ENCODE measurements at places on chromosomes 16 and 17.

DNA sequence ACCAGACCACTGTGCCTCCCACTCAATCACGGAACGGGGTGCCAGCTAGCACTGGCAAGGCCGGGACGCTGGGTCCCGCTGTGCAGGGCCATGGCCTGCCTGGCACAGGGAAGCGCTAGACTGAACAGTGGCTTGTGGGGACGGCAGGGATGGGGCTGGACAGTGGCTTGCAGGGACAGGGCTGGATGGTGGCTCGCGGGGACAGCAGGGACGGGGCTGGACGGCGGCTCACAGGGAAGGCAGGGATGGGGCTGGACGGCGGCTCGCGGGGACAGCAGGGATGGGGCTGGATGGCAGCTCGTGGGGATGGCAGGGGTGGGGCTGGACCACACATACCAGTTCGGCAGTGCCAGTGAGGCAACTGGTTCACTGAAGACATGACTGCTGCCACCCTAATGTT, 32.6 kb downstream of the LMF1 start:
- no peak for DNase-seq

DNA sequence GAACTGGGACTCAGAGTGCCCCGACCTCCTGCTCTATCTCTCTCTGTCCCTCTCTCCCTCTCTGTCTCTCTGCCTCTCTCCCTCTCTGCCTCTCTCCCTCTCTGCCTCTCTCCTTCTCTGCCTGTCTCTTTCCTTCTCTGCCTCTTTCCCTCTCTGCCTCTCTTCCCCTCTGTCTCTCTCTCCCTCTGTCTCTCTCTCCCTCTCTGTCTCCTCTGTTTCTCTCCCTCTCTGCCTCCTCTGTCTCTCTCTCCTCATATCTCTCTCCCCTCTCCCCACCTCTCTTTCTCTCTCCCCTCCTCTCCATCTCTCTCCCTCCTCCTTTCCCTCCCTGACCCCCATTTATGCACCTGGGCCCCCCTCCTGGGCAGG, 32.7 kb downstream of the TNFRSF13B start:
- no peak for DNase-seq

- DNase-seq = no peak
Measured at GRCh38 chr17:49823614-49824013, 24.3 kb downstream of the TAC4 start.

GRCh38 chr17:79866791-79867518, 27.7 kb upstream of the CBX4 start:
- no peak for DNase-seq

DNA sequence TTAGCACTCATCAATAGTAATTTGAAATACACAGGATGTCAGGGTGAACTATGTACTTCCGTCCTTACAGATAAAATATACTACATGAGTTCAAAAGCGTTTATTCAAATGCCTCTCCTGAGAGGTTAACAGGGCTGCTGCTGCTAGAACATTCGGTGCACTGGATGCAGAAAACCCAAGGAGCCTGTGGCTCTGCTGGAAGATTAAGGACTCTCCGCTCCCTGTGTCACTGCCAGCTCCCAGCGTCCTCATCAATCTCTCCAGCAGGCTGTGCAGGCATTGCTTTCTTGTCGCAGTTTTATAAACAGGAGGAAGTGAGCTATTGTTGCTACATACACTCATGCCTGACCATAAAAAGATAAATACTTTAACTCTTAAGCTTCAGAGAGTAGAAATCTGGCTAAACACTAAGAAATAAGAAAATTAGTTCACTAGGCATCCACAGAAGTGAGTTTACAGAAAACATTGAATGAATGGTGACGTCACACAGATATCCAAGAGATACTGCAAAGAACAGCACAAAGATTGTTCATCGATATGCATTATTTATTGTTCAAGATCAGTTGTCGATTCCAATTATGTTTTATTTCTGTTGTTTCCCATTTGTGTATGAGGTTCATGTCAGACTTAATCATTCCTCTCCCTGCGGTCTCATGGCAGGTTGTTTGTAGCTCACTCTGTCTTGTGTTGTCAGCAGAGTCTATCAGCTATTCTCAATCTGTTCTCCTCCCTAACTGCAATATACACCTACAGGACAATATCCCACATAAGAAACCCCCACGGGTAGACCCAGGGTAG, 127.9 kb upstream of the MON1B start:
- DNase-seq = no peak

DNA sequence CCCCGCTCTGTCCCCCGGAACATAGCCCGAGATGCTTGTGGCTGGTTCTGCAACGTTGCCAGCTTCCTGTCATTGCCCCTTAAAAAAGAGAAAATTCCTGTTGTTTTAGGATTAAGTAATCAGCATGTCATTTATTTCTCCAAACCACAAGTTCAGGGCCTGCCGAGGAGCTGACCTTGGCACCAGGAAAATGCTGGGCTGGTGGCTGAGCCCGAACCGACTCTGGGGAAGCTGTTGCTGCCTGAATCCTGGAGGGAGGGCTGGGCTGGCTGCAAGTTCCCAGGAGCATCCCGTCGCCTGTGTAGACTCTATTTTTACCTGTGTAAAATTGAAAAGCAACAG, 130.9 kb upstream of the FOXF1 start:
- no peak for DNase-seq

DNA sequence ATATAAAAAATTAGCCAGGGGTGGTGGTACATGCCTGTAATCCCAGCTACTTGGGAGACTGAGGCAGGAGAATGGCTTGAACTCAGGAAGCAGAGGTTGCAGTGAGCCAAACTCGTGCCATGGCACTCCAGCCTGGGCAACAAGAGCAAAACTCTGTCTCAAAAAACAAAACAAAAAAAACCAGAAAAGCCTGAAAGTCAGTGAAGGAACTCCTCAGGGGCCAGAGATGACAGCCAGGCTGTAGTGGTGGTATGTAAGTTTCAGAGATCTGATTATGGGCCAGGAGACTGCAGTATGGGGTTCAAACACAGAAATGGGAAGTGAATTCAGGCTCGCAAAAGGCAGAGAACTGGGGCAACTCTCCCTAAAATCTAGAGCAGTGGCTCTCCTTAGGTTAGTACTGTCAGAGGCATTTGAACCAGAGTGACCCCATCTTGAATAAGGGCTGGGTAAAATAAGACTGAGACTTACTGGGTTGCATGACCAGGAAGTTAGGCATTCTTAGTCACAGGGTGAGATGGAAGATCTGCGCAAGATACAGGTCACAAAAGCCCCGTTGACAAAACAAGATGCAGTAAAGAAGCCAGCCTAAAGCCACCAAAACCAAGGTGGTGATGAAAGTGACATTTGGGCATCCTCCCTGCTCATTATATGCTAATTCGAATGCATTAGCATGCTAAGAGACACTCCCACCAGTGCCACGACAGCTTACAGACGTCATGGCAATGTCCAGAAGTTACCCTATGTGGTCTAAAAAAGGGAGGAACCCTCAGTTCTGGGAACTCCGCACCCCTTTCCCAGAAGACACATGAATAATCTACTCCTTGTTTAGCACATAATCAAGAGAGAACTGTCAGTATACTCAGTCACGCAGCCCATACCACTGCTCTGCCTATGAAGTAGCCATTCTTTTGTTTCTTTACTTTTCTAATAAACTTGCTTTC, 120.2 kb upstream of the XYLT1 start:
- DNase-seq = no peak

DNA sequence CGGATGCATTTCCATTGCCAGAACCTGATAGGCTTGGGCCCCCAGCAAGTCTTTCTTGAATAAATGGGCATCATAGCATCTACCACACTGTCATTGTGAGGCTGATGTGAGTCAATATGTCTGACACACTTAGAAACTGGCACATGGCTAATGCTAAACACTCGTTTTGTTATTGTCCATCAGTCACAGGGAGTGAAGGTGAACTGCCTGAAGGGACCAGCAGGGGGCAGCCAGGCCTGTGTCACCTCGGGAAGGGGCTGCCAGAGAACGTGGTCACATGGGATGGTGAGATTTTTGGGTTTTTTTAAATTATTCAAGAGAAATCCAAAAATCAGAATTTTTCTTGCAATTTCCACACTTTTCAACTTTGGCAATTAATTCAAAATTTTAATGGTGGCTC, 831 bp upstream of the RCVRN start:
- no peak for DNase-seq

DNA sequence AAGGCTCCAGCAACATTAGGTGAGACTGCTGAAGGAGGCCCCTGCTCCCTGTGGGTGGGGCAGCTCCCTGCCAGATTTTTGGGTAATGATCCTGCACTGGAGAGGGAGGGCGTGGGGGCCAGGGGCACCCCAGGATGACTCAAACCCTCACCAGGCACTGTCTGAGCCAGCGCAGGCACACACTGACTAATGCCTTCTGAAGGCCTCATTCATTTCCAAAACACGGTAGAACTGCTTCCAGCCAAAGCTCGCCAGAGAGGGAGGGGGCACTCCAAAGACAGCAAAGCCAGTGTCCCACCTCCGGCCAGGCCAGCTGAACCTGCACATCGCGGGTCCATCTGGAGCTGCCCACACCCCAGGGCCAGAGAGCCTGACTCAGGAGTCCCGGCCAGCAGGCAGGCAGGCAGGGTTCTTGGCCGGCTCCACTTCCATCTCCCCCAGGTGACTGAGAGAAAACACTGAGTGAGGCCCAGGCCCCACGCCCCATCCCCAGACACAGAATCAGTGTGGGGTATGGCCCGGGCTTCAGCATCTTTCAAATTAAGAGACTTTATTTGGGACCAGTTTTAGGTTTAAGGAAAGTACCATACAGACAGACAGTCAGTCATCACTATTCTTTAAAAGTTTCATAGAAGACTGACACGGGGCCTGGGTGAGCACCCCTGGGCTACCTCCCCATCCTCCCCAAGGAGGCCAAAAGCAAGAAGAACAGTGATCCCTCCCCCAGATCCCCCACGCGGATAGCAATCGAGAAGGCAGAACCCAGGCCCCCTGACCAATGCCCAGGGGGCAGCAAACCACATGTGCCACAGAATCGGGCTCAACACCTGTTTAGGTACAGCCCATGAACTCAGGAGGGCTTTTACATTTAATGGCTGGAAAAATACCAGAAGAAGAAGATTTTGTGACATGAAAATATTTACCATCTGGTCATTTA, 2.3 kb downstream of the PIEZO1 start:
- DNase-seq = no peak

DNA sequence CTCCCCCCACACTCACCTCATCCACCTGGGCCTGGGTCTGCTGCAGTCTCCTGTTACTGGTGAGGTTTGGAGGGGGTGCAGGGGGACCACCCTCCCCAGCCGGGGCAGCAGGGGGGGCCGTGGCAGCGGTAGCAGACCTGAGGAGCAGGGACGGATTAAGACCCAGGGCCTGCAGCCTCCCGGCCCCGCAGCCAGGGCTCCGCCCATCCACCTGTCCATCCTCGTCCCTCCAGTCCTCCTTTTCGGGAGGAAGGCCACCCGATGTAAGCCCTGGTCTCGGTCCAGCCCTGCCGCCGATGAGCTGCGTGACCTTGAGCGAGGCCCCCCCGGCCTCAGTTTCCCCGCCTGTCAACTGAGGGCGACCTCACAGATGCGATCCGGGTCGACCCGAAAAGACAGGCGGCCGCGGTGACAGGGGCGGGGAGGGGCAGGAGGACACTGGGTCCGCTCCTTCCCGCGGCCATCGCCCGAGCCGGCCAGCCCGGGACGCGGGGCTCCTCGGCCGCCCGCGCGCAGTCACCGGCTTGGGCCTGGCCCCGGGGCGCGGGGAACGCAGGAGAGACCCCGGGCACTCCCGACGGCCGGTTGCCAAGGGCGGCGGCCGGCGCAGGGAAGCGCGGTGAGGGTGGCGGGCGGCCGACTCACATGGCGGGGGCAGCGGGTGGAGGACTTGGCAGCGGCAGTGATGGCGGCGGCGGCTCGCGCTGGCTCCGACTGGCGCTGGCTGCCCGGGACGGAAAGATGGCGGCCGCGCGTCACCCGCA, at the start of gene VAMP2:
Gene VAMP2, minus strand, starts transcription at position 716 of the 764 bp plus-strand sequence. Its CDS starts 69 bp downstream, at position 647.
- no peak for DNase-seq

- no peak for DNase-seq
Measured at GRCh38 chr16:71514476-71514875, 11.8 kb upstream of the CHST4 start.

- DNase-seq = no peak
Measured at GRCh38 chr17:17120701-17121100, 78.4 kb downstream of the MPRIP start.

DNA sequence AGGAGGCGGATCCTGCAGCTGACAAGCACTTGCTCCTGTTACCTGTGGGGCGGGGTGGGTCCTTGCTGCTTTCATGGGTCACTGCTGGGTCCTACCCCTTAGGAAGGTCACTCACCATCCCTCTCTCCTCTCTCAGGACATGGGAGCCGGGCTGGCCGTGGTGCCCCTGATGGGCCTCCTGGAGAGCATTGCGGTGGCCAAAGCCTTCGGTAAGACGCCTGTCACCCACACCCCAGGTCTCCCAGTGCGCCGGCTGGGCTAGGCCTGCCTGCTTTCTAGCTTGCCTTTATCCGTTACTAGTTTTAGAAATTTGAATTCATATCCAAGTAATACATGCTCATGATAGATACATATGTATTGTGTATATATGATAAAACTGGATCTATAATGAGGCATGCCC, 17.2 kb downstream of the SLC26A11 start:
- DNase-seq = no peak

- no peak for DNase-seq
Measured at GRCh38 chr16:11125936-11126335, 130.1 kb downstream of the SOCS1 start.

DNA sequence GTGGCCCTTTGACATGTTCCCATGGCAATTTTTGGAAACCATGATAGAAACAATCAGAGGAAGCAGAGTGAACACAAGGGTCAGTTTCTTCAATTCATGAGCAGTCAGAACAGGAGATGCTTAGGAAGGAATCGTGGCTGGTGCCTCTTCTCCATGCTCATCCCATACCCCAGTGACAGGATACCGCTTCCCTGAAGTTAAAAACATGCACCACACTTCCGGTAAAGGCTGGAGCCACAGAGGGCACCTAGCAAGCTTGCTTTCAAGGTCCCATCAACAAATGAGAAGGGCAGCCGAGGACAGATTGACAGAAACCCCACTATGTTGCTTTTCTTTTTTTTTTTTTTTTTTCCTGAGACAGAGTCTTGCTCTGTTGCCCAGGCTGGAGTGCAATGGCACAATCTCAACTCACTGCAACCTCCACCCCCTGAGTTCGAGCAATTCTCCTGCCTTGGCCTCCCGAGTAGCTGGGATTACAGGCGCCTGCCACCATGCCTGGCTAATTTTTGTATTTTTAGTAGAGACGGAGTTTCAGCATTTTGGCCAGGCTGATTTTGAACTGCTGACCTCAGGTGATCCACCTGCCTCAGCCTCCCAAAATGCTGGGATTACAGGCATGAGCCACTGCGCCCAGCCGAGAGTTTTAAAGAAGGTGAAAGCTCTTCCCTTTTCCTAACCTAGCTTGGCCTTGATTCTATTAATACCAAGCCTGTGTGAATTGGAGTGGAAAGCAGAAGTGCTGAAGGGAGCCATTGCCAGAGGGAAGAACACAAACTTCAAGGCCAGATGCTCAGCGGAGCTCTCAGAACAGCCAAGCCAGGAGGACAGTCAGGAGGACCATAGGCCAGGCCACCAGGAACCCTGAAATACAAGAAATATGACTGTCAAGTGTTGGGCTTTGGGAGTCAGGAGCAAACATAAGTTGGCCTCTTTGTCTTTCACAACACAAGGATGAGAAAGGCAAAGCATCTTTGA, 16.6 kb downstream of the GP2 start:
- DNase-seq = no peak

- no peak for DNase-seq
Measured at GRCh38 chr17:78168903-78169793, 767 bp downstream of the SYNGR2 start.

- no peak for DNase-seq
Measured at GRCh38 chr16:52312716-52313115, 234.2 kb downstream of the TOX3 start.

Measured in NCI-H2029 treated with DMSO at 0.1 percent for 48 hours (cell line).